ENCODE measurements at places on chromosomes 3 and 15.

GRCh38 chr3:149975919-149976318, 5.2 kb upstream of the PFN2 start:
- no peak for DNase-seq

- DNase-seq, result no peak
These were observed 149.3 kb downstream of the CACNA1D start for GRCh38 chr3:53643757-53644156.

GRCh38 chr3:133838296-133838789, 32.7 kb downstream of the SRPRB start:
- DNase-seq, result no peak

GRCh38 chr3:123318374-123318773, 116.6 kb downstream of the SEC22A start:
- no peak for DNase-seq

GRCh38 chr3:34504366-34504765, 705.9 kb downstream of the PDCD6IP start:
- DNase-seq, result no peak
